ENCODE measurements at places on chromosomes 1 and 21. TPM values are rescaled to one million over a fixed set of nuclear protein-coding genes. Genes with fewer than 3 reads are reported as not detected.

DNA sequence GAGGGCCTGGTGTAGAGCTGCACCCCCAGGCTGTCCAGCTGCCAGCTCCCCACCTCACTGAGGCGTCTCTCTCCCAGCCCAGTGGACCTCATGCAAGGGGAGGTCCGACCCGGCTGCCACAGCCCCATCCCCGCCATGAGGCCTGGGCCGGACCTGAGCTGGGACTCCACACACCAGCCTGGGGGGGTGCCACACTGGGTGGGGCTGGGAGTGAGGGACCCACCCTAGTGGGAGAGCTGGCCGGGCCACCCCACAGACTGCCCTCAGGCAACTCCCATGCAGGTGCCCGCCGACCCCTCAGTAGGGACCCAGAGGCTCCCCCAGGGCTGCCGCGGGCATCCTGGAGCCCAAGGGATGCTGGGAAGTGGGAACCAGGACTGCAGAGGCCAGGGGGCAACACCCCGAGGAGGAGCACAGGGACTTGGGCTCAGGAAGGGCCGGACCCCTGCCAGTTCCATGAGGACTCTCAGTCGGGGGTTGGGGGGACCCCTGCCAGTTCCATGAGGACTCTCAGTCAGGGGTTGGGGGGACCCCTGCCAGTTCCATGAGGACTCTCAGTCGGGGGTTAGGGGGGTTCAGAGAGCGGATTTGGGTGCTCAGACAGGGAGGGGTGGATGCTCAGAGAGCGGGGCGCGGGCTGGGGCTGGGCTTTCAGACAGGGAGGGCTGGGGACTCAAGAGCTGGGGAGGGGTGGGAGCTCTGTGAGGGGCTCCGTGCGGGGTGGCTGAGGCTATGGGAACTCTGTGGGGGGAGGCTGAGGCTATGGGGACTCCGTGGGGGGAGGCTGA is 1.2 kb upstream of the RNF223 start:
- DNase-seq: peak; percentile 44

DNA sequence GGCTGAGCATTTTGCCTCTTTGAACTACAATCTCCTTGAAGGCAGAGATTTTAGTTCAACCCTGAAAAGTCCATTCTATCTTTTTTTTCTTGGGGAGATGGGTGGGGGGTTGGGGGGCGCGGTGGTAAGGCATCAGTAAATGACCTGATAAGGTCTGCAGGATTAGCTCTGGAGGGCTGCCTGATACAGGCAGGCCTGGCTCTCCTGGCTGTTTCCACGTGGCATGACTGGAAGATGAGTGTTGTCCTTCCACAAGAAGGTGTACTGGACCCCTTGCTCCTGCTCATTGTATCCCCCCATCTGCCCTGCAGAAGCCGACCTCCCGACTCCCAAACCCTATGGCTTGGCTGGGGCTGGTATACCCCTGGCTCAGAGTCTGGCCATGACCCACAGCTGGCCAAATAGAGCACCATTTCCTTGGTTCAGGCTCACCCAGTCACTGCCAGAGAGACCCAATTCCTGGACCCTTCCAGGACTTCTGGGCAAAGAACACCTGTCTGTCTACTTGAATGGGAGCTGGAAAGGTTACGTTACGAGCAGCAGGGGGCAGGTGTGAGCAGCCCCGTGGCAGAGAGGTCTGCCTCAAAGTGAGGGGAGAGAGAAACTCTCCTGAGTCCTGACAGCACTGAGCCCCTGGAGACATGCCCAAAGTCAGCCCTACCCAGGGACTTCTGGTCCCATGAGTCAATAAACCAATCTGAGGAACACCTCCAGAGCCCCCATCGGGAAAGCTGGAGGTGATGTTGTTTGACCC is 17.0 kb downstream of the DHRS3 start:
- peak; percentile 91 for DNase-seq

- DNase-seq: no peak
Observed at GRCh38 chr1:197199923-197200271, 53.4 kb upstream of the ASPM start.

- DNase-seq: no peak
Observed at GRCh38 chr21:27464648-27465047, 497.8 kb upstream of the ADAMTS5 start.

DNA sequence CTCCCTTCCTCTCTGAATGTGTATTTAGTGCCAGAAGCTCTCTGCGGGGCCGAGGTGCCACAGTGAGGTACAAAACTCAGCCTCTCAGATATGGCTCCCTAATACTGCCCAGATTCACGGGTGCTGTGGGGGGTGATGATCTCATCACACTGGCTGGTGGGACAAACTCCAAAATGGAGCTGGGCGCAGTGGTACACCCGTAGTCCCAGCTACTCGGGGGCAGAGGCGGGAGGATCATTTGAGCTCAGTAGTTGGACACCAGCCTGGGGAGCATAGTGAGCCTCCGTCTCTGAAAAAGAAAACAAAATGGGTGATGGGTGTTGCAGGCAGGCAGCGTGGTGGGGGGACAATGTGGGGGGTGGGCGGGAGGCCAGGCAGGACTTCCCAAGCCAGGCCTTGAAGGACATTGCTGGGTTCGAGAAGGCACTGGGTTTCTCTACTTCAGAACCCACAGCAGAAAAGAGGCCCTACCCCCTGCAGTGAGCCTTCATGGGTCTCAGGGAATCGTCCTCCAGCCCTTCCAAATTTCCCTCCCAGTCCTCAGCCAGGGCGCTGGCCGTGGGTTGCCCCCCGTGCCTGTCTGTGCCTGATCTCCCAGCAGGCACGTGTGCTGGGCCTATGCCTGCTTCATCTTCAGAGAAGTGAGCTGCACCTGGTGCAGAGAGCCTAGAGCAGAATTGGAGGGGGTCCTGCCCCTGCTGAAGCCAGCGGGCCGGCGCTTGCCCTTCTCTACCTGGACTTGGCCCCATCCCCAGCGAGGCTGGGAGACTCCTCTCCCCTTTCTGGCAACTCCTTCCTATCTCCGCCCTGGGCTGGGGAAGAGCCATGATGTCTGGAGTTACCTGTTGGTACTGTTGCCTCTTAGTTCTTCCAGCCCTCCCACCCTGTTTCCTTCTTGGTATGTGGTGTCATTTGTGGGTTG is 14.0 kb downstream of the H6PD start:
- no peak for DNase-seq

- DNase-seq: no peak
Observed at GRCh38 chr1:190049314-190049713, 428.4 kb downstream of the BRINP3 start.

DNA sequence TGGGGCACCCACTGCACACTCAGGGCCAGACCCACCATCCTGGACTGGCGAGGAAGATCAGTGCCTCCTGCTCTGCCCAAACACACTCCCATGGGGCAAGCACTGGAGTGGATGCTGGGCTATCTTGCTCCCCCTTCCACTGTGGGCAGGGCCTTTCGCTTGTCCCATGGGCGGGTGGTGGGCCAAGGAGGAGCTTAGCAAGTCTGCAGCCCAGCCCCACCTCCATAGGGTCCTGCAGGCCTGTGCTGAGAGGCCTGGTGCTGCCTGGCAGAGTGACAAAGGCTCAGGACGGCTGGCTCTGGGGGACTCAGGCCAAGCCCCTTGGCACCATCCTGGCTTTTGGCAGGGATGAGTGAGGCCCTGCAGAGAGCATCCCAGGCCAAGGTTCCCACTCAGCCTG is 89.4 kb downstream of the PTPRU start:
- peak; percentile 64 for DNase-seq

DNA sequence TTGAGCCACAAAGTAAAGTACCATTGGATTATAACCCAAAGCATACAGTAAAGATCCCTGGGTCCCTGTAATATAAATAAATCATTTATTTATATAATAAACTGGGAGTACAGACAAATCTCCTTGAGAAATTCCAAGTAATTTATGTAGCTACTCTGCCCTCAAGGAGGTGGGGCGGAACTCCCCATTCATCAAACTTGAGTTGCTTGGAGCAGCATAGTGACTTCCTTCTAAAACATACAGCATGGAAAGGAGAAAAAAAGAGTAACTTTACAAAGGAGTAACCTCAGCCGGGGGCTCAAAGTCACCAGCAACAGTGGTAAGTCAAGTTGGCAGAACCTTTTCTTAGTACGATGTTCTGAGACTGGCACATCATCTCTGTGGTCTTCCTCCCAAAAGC is 4.5 kb downstream of the LAPTM5 start:
- DNase-seq: no peak

DNA sequence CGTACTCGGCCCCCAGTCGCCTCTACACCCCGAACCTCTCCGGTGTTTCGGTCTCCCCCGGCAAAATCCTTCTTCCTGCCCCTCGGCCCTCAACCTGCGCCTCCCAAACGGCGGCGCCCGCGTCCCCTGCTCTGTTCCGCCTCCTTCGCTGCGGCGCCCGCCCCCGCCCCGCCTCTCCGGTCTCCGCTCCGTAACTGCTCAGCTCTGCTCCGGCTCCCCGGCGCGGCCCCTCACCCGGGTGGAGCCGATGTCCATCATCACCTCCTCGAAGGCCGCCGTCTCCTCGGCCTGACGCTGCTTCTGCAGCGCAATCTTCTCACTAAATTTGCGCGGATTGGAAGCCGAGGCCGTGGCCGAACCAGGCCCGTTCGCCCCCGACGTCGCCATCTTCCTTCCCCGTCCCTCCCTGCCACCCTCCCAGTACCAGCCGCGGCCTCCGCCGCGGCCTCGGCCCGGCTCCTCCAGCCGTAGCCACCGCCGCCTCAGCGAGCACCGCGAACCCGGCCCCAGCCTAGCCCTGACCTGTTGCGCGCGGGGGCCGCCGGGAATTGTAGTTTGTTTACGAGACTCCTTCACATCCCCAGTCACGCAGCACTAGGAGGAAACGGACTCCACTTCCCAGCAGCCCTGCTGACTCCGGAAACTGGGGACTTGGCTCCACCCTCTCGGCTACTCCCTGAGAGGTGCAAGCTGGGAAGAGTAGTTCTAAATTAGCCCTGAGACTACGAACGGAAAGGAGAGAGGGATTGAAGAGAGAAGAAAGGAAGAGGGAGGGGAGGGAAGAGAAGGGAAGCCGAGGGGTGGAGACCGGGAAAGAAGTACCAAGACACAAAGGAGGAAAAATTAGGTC is at the start of gene CRTC2:
TSS of gene CRTC2 (minus strand) at position 502 of the 850 bp plus-strand sequence. CDS start at position 387, 115 bp downstream.
- DNase-seq: peak; percentile 99

DNA sequence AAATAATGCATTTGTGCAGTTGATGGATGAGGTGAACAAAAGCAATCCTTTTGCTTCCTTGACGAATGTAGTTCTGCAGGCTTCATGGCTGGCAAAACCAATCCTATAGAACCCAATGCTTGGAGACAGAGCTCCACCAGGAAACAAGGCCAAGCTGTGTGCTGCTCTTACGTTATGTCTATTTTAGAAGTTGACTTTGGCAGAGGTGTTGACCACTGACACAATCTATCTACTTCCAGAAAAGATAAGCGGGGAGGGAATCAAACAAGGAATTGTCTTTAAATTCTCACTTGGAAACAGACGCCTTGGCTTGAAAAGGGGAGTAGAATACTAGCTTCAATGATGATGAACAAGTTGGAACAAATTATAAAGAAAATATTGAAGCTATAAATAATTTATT is 211.2 kb downstream of the SETD4 start:
- DNase-seq: no peak

NBL1 gene
- total RNA-seq: 18.1 TPM

TMEM269 gene
- 0.20 TPM for total RNA-seq

NPPB gene
- total RNA-seq: 146 TPM

GJA5 gene
- 1.6 TPM for total RNA-seq

TSPEAR gene
- 1.1 TPM for total RNA-seq

SERTAD4 gene
- 1.1 TPM for total RNA-seq

PRKAA2 gene
- total RNA-seq: 4.4 TPM

INAVA gene
- 54.3 TPM for total RNA-seq

MCM3AP gene
- total RNA-seq: 120 TPM
